ENCODE measurements at places on chromosomes 2 and 18. TPM values are rescaled to one million over a fixed set of nuclear protein-coding genes. Genes with fewer than 3 reads are reported as not detected.

The TPO gene
- not detected for total RNA-seq

The CNTNAP5 gene
- not detected for total RNA-seq

The PLEK gene
- total RNA-seq: not detected

The STPG4 gene
- total RNA-seq: not detected

The RNASEH1 gene
- total RNA-seq: 19.5 TPM

The SERPINB4 gene
- total RNA-seq: not detected

The ADAM23 gene
- 0.92 TPM for total RNA-seq

The LCT gene
- not detected for total RNA-seq

The C2orf66 gene
- total RNA-seq: not detected

The FLACC1 gene
- 0.22 TPM for total RNA-seq

The ABCG8 gene
- not detected for total RNA-seq

DNA sequence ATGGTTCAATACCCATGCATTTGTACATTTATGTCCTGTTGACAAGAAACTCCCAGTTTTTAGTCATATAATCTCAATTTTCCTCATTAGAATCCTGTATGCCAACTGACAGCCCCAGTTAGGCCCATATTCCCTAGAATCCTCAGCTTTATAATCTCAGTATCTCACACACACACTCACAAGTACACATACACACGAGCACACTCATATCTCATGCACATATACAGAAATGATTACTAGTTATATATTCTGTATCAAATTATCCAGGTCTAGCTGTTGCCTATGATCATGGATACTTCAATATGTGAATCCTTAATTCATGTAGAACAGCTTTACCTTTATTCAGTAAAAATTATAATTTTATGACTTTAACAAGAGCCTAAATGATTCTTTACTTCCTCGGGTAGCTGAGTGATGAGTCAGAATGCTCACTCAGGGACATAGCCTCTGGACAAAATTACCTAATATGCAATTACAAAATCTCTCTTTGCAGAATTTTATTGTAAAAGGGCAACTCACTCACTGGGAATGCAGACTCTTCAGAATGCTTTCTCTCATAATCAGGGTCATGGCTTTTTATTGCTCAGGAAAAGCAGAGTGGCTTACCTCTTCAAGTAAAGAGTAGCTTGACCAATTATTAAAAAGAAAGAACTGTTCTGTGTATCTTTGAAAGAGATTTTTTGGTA is 193.6 kb upstream of the PIK3C3 start:
- DNase-seq: peak; percentile 80

- no peak for DNase-seq
Observed at GRCh38 chr2:233349005-233349998, 5.0 kb upstream of the DGKD start.

- no peak for DNase-seq
Observed at GRCh38 chr2:23106242-23106785, 278.7 kb upstream of the KLHL29 start.

DNA sequence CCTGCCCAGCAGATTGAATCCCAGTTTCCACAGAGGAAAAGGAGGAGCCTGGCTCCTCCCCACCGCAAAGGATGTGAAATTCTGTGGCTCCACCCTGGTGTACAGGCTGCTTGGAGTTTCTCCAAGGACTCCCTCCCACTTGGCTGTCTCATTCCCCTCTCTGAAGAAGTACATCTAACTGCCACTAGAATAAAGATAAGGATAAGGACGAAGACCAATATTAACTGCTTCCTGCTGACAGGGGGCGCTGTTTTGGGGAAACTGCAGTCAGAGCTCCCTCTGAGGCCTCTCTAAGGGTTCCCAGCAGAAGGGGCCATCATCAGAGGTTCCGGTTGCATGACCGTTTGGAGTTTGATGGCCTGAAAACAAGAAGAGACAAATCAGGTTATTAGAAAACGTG is 790.9 kb downstream of the CPS1 start:
- no peak for DNase-seq

DNA sequence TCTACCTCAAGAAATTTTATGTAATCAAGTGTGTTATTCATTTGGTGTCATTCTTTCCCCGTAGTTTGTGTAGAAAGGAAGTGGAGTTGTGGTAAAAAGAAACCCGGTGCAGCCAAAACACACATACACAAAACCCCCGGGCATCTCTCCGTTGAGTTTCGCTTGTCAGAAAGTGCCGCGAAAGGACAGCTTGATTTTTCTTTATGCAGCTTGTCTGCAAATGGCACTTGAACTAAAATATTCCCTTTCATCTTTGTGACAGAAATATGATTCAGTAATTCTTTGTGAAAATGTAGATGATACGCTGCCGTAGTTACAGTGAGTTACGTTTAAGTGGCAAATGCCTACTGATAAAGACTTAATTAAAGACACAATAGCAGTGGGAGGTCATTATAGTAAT is 268.8 kb upstream of the SPRED2 start:
- no peak for DNase-seq

DNA sequence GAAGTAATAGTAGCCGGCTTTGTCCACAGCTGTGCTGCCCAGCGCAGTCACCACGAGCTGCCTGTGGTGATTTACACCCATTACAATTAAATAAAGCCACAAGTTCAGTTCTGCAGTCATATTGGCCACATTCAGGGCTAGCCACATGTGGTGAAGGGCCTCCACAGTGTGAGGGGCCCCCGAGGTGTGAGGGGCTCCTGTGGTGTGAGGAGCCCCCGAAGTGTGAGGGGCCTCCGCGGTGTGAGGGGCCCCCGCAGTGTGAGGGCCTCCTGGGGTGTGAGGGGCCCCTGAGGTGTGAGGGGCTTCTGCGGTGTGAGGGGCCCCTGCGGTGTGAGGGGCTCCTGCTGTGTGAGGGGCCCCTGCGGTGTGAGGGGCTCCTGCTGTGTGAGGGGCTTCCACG is 191.2 kb downstream of the CTIF start:
- DNase-seq: no peak

DNA sequence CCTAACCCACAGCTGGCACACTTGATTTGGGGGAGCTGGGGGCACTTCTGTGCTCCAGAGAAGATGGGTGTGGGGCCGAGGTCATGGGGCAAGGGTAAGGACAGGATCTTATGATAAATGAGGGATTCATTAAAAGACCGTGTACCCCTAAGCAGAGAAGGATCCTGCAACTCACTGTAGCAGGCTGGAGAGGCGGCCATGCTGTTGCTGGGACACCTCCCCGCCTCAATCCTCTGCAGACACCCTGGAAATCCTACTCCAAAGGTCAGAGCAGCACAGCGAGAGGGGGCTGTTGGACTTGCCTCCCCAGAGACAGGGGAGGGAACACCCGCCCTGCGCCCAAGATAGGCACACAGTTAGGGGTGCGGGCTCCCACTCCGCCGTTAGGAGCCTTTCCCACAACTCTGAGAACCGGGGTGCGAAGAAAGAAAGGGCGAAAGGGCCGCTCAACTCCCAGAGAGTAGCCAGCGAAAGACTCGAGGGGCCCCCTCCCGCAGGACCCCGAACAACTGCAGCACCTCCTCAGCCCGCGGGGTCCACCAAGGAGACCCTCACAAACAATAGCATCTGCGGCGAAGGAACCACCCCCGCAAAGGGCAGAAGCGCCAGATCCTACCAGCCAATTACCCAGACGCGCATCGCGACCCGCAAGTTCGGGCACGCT is 1.4 kb downstream of the PARD6G start:
- DNase-seq: no peak

GRCh38 chr2:124804014-124804940 is 779.2 kb downstream of the CNTNAP5 start:
- DNase-seq: peak; percentile 30

GRCh38 chr2:96088340-96089335 is 27.7 kb downstream of the ADRA2B start:
- DNase-seq: no peak

GRCh38 chr2:191049728-191050639 is 36.0 kb upstream of the STAT1 start:
- DNase-seq: peak; percentile 93

DNA sequence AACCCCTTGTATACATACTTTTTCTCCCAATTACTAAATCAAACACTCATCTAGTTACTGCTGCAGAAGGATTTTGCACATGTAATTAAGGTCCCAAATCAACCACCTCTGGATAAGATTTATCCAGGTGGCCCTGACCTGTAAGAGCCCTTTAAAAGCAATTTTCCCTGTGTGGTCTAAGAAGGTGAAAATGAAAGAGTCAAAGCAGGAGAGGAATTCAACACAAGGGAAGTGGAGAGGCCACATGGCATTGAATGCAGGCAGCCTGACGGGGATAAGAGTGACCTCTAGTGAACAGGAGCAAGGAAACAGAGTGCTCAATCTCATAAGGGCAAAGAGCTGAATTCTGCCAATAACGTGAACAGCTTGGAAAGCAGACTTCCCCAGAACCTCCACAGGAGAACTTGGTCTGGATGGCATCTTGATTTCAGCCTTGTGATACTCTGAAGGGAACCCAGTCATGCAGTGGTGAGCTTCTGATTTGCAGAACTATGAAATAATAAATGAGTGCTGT is 27.2 kb downstream of the PPP3R1 start:
- peak; percentile 23 for DNase-seq

DNA sequence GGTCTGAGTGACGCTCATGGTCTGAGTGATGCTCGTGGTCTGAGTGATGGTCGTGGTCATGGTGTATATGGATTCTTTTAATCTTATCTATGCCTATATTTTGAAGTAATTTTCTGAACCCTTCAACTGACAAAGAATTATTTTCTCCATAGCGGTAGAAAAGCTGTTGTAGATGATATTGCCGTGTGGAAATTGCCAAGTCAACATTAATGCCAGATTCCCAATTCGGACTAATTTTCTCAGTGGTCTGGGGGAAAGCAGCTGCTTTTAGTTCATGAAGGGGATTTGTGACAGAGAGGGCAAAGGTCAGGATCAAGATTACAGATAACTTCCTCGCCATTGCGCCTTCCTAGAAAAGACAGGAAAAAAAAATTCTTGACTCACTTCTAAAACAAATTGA is 2.5 kb downstream of the SLC39A6 start:
- DNase-seq: no peak

GRCh38 chr18:70693246-70693645 is 404.4 kb downstream of the SOCS6 start:
- DNase-seq: no peak

DNA sequence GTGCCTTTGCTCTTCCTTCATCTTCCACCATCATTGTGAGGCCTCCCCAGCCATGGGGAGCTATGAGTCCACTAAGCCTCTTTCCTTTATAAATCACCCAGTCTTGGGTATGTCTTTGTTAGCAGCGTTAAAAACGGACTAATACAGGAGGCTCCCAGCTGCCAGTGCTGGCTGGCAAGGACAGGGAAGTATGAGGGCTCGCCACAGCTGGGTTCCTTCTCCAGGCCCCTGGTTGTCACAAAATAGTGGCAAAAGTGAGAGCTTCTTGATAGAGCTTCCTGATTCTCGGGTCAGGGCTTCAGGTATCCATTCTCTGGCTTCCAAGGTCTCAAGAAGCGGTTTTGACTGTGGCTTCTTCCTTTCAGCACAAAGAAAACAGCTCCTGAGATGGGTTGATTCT is 85.0 kb downstream of the ZNF516 start:
- no peak for DNase-seq

DNA sequence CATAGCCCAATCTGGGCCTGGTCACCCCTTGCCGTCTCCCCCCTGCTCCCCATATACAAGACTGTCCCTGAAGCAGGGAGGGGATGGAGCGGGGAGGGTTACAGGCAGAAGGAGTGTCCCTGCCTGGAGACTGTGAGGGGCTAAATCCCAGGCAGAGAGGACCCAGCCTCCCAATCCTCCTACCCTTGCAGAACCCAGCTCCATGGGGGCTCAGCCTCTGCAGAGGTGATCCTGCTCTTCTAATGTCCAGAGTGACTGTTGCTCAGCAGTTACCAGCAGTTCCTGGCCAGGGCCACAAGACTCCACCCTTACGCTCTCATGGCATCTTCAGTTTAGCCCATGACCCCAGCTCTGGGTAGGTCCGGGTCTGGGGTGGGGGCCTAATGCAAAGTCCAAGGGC is 58.1 kb downstream of the COA5 start:
- DNase-seq: no peak

DNA sequence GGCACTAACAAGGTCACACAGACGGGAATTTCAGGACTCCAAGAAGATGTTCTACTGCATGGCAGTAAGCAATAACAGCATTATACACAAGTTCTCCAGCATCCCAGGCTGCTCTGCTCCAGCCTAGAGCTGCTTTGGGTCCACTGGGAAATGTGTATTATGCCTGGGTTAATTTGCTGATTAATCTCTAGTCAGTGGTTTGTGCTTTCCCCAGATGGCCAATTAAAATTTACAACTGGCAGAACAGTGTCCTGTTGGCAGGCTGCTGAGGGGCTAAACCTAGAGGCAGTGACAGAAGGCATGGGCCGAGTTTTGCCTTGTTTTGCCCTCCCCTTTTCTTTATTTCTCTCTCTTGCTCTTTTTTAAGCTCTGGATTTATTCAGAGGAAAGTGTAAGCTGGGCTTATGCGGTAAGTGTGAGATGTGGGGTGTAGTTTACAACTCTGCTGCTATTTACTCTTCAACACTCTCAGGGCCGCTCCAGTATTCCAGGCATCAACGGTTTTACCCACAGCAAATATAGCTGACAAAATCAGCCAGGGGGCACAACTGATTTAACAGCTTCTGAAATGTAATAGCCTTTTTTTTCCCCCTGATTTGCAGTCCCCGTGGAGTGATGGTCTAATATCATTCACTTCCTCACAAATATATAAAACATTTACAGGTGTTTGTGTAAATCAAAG is 348.0 kb downstream of the GPD2 start:
- no peak for DNase-seq

Measured in epithelial cell of proximal tubule (primary cell).